ENCODE measurements at places on chromosomes 3 and 15.

DNA sequence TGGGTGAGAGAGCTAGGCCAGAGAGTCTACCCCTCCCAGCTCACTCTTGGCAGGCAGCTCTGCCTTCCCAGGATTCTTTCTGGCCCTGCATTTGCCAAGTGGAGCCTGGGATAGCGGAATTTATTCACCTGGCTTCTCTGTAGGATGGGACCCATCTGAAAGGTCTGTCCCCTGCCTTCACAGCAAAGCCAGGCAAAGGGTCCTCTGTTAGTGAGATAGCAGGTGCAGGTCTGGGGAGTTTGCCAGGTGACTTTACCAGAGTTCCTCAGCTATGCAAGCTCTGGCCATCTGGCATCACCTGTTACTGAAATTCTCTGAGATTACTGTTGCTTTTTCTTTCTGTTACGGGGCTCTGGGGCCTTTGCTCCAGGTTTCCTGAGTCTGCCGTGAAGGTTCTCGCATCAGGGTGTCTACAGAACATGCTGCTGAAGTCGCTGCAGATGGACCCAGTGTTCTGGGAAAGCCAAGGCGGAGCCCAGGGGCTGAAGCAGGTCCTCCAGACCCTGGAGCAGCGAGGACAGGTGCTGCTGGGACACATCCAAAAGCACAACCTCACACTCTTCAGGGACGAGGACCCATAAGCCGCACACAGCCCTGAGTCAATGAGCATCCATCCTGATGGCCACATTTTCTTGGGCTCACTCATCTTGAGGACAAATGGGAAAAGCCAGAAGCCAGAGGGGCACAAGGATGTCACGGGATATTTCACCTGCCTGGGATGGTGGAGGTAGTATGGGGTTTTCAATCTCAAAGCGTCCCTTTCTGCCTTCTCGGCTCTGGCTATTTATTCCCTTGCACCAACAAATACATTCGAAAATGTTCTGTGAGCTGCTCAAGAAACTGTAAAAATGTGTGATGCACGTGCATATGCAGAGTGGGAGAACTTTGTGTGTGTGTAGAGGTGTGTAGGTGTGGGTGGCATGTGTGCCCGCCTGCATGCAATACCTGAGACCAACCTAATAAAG lies 49.8 kb downstream of the POMGNT2 start:
- no peak for DNase-seq

DNA sequence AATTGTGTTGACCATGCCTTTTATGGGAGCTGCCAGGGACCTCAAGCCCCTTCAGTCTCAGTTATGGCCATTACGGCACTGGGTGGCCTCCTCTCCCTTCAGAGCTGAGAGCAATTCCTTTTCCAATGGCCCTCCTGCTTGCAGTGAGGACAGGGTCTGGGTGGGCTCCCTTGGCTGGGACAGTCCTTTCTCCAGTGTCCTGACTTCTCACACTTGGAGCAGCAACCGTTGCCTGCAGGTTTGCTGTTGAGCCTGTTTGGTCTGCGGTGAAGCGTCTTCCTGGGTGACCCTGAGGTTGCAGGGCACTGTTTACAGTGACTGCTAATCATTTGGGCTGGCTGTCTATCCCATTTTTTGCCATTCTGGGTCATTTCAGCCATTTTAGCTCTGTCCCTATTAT lies 3.5 kb upstream of the CCDC80 start:
- DNase-seq, result no peak

DNA sequence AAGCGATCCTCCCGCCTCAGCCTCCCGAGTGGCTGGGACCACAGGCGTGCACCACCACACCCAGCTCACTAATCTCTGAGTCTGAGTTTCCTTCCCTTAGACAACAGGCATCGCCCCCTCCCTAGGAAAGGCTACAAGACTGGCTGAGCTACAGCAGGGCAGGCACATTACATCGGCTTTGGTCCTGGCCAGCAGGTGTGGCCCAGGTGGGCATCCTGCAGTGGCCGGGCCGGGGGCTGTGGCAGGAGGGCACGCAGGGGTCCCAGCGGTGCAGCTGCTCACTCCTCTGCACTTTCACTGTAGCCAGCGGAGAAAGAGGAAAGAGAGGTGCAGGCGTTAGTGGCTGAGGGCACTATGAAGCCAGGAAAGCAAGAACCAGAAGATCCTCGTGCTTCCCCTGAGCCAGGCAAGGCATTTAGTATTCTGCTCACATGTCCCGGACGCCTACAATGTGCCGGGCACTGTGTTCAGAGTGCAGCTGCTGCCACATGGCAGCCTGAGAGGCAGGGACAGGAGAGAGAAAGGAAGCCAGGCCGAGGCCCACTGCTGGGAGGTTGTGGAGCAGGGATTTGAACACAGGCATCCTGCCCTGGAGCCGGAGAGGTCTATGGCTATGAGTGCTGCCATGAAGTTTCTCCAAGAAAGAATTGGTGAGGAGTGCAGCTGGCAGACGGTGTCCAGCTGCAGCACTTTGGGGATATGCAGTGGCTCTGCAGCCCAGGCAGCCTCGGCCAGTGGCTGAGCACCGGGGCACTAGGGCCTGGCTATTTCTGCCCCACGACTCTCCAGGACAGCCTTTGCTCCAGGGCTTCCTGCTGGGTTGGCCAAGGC lies 22.3 kb downstream of the GRIP2 start:
- no peak for DNase-seq

- no peak for DNase-seq
Measured at GRCh38 chr3:107545680-107546120, 22.9 kb downstream of the BBX start.

DNA sequence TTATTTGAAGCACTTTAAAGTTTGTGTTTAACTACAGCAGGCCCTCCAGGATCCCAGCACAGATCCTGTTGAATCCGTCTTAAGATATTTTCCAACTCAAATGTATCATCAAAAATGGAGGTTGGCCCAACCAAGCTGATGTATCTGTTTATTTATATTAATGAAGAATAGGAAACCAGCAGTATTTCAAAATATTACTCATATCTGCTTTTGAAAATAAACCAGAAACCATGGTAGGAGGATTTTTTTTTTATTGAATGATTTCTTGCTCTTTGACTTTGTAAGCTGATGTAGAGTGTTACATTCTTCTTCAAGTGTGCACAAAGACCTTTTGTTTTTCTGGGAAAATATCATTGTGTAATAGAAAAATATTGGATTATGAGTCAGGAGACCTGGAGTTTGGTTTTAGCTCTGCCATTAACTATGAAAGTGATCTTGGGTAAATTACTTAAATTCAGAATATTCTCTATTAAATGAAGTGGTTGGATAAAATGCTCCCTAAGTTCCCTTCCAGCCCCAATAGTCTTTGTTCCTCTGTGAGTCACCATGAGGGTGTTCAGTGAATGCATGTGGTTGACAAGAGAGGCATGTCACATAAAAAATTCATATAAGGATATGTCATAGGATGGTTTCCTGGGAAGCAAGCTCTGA lies 221.3 kb upstream of the GAP43 start:
- no peak for DNase-seq

- DNase-seq, result no peak
Measured at GRCh38 chr3:191476066-191476772, 15.3 kb downstream of the PYDC2 start.

DNA sequence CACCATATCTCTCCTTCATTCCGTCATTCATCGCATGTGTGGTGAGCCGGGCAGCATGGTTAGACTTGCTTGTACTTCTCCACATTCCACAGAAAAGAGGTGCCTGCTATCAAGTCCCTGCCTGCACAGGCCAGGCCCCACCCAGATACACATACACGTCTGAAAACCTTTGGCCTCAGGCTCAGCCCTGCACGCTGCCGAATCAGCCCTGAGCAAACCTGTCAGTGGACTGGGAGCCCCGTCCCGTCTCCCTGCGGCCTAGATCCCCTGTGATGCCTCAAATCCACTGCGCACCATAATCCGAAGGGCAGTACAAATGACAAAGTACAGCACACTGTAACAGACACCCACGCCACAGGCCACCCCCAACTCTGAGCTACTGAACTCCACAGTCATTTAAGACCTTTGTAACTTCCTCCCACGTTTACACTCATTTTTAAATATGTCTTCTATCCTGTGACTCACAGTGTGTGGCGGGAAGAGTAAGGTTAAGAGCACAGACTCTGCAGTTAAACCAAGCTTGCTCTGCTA lies 67.1 kb downstream of the MB21D2 start:
- DNase-seq, result peak; percentile 59

DNA sequence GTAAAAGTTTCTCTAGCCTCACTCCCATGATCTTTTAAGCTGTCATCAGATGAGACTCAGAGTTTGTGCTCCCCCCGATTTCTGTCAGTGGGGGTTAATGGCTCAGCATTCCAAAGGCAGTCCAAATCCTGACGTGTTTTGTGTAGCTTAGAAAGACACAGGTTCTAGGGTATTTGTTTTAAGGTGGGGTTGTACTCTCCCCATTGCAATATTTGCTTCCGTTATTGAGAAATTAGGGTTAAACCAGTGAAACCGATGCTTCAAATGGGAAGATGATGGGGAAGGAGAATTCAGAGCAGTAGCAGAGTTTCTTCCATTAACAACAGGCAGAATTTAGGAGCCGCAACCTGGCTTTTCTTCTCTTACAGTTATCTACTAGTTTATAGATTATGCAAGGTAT lies 3.4 kb downstream of the PIGB start:
- no peak for DNase-seq

DNA sequence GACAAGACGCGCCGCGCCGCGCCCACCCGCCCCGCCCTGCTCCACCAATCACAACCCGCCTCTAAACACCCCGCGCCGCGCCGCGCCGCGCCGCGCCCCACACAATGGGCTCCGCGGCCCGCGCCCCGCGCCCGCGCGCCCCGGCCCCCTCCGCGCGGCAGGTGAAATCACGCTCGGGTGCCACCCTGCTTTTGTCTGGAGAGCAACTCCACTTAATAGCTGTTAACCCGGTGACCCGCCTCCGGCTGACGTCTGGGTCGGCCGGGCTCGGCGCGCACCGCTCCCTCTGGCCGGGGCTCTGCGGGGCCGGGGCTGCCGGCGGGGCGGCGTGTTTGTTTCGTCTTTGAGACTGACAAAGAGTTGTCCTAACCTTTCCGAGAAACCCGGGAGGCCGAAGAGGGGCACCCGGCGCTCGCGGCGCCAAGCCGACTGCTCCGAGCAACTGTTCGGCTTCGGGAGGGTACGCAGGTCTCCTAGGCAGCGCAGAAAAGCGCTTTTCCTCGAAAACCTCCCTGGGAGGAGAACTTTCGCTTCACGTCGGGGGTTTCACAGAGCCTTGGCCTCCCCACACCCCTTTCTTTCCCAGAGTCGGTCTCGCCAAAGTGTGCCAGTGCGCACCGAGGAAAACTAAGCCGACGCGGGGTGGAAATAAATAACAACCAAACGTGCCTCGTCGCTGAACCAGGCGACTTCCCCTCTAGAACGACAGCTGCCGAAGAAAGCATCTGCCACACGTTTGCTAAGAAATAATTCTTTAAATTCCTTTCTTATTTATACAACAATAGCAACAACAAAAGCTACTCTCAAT lies 518.4 kb downstream of the FOXP1 start:
- peak; percentile 53 for DNase-seq

GRCh38 chr3:61964566-61964965 lies 403.2 kb downstream of the PTPRG start:
- DNase-seq, result no peak

GRCh38 chr3:48863122-48863521 lies 15.4 kb upstream of the PRKAR2A start:
- no peak for DNase-seq

- DNase-seq, result no peak
Measured at GRCh38 chr15:59339252-59339672, 33.4 kb downstream of the MYO1E start.

GRCh38 chr15:35054380-35054779 lies 30.7 kb downstream of the NANOGP8 start:
- DNase-seq, result no peak

DNA sequence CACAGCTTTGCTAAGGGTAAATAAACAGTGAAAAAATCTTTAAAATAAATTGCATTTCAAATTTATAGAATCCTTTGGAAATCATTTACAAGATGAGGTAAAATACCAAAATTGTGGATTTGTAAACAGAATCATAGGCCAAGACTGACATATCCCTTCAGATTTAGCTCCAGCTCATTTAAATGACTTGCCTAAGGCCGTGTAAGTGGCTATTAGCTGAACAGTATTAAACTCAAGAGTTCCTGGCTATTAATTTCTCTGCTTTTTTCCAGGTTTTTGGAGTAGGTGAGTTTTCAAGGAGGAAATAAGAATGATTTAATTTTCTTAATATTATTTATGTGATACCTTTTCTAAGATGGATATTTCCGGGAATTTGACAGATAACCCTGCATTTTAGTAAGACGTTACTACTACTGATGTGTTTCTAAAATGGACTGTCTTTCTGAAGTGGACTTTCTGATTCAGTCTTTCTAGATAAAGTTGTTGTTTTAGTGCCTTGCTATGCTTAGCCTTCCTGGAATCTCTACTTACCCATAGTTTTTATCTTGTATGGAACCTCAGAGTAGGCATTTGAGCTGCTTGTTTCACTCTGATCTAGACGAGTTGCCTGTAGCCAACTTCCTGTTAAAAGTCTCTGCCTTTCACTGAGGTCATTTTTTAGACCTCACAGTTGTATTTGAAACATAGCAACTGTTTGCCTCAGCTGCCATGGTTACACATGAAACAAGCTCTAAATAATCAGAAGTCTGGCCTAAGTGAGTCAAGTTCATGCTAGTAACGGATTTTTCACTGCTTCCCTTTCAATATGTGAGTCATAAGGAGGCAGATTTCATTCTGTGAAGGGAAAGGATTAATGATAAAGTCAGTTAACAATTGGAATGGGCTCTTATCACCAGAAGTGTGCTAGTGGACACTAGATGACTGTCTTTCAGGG lies 127.0 kb downstream of the KLHL25 start:
- peak; percentile 73 for DNase-seq

GRCh38 chr3:192700885-192701284 lies 26.5 kb downstream of the FGF12 start:
- no peak for DNase-seq

DNA sequence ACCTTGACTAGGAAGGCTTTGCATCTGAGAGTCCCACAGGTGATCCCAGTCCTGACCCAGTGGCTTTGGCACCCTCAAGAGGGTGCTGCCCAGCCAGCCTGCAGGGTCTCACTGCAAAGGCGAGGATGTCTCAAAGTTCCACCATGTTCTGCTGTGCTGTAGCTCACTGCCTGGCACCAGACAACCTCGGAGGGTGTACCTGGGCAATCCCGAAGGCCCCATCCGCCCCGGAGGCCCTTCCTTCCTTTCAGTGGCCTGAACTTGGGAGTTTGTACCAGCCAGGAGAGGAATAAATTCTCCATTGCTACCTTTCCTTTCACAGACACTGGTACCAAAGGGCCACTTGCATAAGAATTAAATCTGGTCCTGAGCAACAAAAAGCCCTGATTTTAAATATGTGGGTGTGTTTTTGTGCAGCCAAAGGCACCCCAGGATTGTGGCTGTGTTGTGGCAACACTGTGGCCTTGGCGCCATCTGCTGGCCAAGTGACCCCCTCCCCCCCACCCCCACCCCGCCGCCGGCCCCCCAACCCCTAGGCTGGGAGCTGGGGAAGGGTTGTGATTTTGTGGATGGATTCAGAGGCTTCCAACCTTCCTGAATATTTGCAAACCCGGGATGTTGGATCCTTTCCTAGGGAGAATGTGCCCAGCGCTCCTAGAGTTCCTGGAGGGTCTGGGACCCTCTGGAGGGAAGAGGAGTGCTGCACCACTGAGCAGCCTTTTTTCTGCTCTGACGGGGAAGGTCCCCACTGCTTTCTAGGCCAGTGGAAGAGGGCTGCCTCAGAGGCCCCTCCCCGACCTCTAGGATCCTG lies 9.7 kb upstream of the PTPN23 start:
- DNase-seq, result peak; percentile 11

All from Kasumi-1 (cell line).